ENCODE measurements at places on chromosomes 2 and 18.

GRCh38 chr2:188046437-188046836 is 245.2 kb upstream of the GULP1 start:
- no peak for DNase-seq

GRCh38 chr18:43965691-43966090 is 688.4 kb upstream of the SYT4 start:
- DNase-seq, result no peak

- peak; percentile 62 for DNase-seq
Observed at GRCh38 chr2:124027182-124027581, 2.1 kb downstream of the CNTNAP5 start.

DNA sequence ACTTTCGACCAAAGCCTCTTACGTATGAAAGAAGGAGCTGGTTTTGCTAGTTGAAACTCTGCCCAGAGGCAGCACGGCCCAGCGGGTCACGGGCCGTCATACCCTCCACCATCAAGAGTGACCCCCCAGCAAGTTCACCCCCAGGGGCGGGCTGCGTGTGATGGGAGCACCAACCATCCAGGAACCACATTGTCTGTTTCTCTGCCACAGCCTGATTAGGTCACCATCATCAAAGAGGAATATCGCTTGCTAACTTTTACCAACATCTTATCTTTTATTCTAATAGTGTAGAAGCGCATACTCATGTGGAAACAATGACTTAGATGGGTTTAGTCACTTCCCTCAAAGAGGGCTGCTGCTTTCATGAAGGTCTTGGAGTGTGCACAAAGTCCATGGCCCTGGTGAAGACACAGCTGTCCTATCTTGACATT is 116.6 kb upstream of the SMIM21 start:
- DNase-seq, result no peak

DNA sequence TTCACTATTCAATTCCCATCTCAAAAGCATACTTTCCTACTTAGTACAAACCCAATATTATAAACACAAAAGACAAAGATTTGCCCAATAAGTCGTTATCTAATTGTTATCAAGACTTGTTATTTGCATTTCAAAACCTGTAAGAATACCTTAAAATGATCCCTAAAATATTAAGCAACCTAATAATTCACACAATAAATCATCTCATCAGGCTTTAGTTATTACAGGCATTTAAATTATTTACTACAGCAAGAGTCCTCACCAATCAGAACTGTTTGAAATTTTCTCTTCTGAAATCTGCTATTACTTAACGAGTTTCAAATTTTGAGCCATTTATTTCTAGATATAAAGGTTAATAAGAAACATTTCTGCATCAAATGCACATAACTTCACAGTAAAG is 1.6 kb downstream of the CCDC88A start:
- DNase-seq, result no peak

Data from neuronal stem cell (in vitro differentiated cells).